ENCODE measurements at places on chromosomes 13 and 19.

- DNase-seq = no peak
Observed at GRCh38 chr19:48737360-48737998, 2.9 kb downstream of the RASIP1 start.

GRCh38 chr19:5186293-5187050, 154.1 kb downstream of the PTPRS start:
- DNase-seq = no peak

DNA sequence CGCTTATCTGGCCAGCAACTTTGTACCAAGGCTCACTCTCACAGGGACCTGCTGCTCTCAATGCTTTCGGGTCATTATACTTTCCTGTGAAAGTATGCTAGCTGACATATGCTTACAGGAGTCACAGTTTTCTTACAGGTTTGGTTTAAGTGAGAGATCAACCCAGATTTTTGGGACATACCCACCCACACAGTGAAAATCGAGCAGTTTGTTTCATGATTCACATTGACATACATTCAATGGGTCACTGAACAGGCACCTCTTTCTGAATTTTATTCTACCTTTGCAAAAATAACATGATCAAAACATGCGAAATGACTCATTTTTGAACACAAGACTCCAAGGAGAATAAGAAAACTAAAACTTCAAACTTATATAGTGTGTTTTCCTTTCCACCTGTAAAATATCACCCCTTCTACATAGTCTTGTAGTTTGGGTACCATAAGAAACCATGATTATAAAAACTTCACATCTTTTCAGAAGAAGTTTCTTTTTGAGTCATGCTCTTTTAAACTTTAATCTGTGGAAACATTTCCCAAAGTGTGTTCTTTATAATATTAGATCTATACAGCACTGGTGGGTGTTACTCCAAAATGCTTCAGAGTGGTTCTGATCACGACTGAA, 44.3 kb upstream of the TEX29 start:
- no peak for DNase-seq

GRCh38 chr13:73168226-73168952, 109.6 kb downstream of the KLF5 start:
- DNase-seq = no peak

- DNase-seq = no peak
Observed at GRCh38 chr19:19900139-19900728, 512 bp upstream of the ZNF93 start.

- no peak for DNase-seq
Observed at GRCh38 chr19:7942981-7943443, 454 bp downstream of the TIMM44 start.

DNA sequence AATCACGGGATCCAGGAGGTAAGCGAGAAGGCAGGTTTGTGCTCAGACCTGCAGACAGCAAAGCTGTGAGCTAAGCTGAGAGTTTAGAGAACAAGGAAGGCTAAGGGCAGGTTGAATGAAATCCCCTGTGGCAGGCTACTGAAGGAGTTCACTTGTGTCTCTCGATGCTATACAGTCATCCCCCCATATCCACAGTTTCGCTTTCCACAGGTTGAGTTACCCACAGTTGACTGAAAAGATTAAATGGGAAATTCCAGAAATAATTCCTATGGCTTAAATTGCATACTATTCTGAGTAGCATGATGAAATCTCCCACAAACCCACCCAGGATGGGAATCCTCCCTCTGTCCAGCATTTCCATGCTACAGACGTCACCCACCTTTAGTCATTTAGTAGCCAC, 49.6 kb downstream of the ABCC4 start:
- no peak for DNase-seq
